GM23338 (cell line): ENCODE measurements at places on chromosomes 12 and 14.

DNA sequence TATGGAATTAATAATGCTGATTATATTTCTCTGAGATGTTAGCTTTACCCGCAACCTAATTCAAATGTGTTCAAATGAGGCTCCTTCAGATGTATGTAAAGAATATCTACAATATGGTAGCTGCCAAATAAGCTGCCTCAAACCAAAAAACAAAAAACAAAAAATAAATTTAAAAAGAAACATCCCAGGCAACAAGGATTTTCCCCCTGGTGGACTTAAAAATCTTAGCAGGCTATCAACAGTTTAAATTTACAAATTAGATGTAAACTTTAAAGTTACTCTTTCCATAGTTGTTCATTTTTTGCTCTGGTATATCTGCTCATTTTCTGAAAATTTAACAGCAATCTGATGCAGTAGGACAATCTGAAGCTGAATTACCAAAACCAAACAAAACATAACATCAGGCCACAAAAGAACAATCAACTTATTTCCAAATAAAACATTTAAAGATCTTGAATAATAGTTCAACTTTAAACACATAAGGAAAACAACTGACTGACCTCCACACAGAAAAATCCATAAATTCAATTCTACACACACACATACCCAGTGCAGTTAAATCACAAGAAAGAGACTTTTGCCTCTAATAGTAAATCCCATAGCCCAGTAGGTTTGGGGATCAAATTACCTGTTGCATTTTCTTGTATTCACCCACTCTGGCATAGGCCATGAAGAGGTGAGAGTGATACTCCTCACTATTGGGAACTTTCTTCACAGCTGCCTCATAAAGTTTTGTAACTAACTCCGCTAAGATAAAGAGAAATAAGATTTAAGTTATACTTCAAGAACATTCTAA is 21.3 kb downstream of the NAA25 start:
- H3K4me1 ChIP-seq = peaks cover 5% of the 10 kb centered on the region; the same call in 1 of the 2 replicates
- peak overlapping the region; percentile 36 for H3K27ac ChIP-seq
- H3K27me3 ChIP-seq = no peaks in the 10 kb centered on the region
- H3K4me3 ChIP-seq = no peak overlapping the region
- H3K36me3 ChIP-seq = peaks cover 38% of the 10 kb centered on the region

DNA sequence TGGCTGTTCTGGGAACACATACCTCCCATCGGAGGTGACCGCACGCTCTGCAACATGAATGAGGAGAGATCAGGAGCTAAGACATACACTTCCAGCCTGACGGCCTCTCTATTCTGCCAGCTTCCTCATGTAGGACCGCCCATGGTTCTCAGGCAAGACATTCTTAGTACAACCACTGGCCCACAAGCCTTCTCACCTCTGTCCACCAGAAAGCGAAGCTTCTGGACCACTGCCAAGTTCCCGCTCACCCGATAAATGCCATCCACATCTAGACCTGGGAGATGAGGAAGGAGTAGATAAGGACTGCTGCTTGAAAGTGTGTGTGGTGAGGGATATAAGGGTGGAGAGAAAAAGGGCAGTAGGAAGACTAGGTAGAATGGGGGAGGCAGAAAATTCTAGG is 5.2 kb downstream of the ARHGAP9 start:
- peaks cover 57% of the 10 kb centered on the region for H3K27me3 ChIP-seq
- H3K27ac ChIP-seq = no peak overlapping the region
- no peak for DNase-seq
- peaks cover 28% of the 10 kb centered on the region for H3K4me1 ChIP-seq

GRCh38 chr12:108119126-108119973 is 9.7 kb upstream of the WSCD2 start:
- peaks cover 20% of the 10 kb centered on the region for H3K4me1 ChIP-seq
- H3K36me3 ChIP-seq = no peaks in the 10 kb centered on the region
- DNase-seq = no peak
- no peak overlapping the region for H3K4me3 ChIP-seq
- H3K27me3 ChIP-seq = no peaks in the 10 kb centered on the region
- H3K27ac ChIP-seq = no peak overlapping the region

DNA sequence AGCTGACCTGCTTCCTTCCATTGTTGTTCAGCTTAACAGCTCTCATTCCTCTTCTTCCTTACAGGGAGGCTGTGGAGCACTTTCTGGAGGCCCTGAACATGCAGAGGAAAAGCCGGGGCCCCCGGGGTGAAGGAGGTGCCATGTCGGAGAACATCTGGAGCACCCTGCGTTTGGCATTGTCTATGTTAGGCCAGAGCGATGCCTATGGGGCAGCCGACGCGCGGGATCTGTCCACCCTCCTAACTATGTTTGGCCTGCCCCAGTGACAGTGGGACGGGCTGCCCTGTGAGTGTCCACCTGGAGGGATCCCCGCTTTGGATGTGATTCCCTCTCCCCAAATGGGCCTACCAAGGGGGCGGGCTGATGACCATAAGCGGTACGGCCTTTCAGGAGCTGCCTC is 20.5 kb downstream of the PEX5 start:
- H3K4me3 ChIP-seq = no peak overlapping the region
- no peak overlapping the region for H3K27ac ChIP-seq
- peaks cover 51% of the 10 kb centered on the region for H3K36me3 ChIP-seq
- DNase-seq = no peak

GRCh38 chr14:24834956-24835355 is 201.0 kb upstream of the GZMB start:
- no peaks in the 10 kb centered on the region for H3K4me1 ChIP-seq
- no peak overlapping the region for H3K27ac ChIP-seq
- no peaks in the 10 kb centered on the region for H3K27me3 ChIP-seq
- H3K4me3 ChIP-seq = no peak overlapping the region
- DNase-seq = no peak

- peak; percentile 12 for DNase-seq
- H3K4me1 ChIP-seq = 0 out of 2 replicates have a peak, but pooled peaks cover 9% of the 10 kb centered on the region
- no peak overlapping the region for H3K4me3 ChIP-seq
- H3K27me3 ChIP-seq = no peaks in the 10 kb centered on the region
- H3K27ac ChIP-seq = no peak overlapping the region
Measured at GRCh38 chr12:115140981-115141655, 457.1 kb upstream of the TBX3 start.

- DNase-seq = no peak
- no peak overlapping the region for H3K27ac ChIP-seq
- H3K36me3 ChIP-seq = no peaks in the 10 kb centered on the region; the same call in 1 of the 2 replicates
- H3K4me3 ChIP-seq = no peak overlapping the region
- no peaks in the 10 kb centered on the region for H3K4me1 ChIP-seq
Measured at GRCh38 chr12:107352347-107353081, 259.2 kb upstream of the CRY1 start.

DNA sequence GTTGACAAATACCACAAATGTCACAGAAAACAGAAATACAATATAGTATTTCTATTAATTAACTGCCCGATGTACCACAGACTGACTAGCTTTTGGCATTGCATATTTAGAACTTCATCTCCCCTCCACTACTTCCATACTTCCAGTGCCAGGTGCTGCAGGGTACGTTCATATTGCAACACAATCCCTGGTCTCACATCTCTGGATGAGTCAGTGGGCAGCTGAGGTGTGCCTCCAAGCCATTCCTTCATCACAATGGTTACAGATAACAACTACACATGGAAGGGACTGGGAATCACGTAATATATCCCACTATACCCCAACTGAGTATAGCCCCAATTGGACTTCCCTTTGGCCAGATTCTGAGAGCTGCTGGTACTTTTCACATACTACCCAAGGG is 31.1 kb downstream of the CCDC198 start:
- no peak for DNase-seq
- H3K4me3 ChIP-seq = no peak overlapping the region
- no peak overlapping the region for H3K27ac ChIP-seq
- H3K4me1 ChIP-seq = no peaks in the 10 kb centered on the region

- no peak overlapping the region for H3K4me3 ChIP-seq
- peaks cover 46% of the 10 kb centered on the region for H3K36me3 ChIP-seq
- DNase-seq = no peak
- H3K27ac ChIP-seq = no peak overlapping the region
- H3K27me3 ChIP-seq = no peaks in the 10 kb centered on the region
- no peaks in the 10 kb centered on the region for H3K4me1 ChIP-seq
Measured at GRCh38 chr12:57793920-57794319, 11.3 kb downstream of the TSFM start.

- DNase-seq = peak; percentile 75
- no peak overlapping the region for H3K27ac ChIP-seq
- H3K36me3 ChIP-seq = no peaks in the 10 kb centered on the region
- H3K27me3 ChIP-seq = no peaks in the 10 kb centered on the region
- H3K4me1 ChIP-seq = no peaks in the 10 kb centered on the region
Measured at GRCh38 chr12:120625557-120626419, 14.6 kb upstream of the CABP1 start.

DNA sequence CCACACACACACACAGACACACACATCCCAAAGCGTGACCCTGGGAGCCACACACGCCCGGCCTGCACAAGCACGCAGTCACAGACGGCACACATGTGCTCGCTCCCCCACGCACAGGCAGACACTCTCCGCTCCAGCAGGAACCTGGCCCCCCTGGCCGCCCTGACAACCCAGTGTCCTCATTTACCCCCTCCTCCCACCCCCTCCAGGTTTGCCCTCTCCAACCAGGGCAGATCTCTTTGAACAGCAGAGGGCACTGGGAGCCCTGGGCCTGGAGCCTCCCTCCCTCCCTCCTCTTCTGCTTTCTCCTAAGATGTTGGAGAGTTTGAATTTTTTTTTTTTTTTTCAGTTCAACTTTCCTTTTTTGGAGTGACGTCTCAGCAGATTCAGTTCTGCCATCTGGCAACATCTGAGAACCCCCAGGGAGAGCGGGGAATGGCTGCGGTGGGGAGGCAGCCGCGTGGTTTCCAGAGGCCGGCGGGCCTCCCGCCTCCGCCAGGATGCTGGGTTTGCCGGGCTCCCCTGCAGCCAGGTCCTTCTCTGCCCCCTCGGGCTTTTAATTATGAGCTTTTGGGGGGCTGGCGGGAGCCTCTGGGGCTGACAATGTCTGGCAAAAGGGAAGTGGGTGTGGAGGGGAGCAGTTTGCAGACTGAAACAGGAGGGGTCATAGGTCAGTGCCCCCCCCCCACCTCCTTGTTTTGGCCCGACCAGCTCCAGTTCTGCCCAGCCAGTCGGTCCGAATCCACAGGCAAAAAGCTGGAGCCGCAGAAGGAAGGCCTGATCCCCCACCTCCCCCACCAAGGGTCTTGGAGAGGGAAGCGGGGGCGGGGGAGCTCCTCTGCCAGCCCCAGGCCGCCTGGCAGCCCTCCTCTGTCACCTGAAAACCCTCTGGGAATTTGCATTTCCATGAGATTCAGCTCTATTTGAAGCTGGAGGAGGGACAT is 1.3 kb upstream of the NCOR2 start:
- H3K36me3 ChIP-seq = no peaks in the 10 kb centered on the region
- H3K4me3 ChIP-seq = peak overlapping the region; percentile 84
- H3K27ac ChIP-seq = peak overlapping the region; percentile 51; the same call in 1 of the 2 replicates
- DNase-seq = peak; percentile 71

DNA sequence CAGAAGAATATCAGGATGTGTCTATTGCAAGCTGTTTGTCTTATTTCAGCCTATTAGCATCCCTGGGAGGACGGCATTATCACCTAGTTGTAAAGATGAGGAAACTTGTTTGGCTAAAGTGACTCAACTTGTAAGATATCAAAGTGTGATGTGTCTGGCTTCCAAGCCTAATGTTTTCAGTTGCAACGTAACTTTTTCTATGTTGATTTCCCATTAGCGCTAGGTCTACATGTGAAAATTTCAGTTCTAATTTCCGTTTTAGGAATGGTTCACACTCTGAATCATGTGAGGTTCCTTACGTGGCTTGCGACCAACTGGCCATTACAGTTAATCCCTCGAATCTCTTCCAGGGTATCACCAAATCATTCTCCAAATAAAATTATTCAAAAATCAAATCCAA is 58.0 kb downstream of the LLPH start:
- H3K4me3 ChIP-seq = no peak overlapping the region
- DNase-seq = no peak
- H3K36me3 ChIP-seq = no peaks in the 10 kb centered on the region
- no peak overlapping the region for H3K27ac ChIP-seq
- H3K4me1 ChIP-seq = no peaks in the 10 kb centered on the region; the same call in 1 of the 2 replicates
- H3K27me3 ChIP-seq = no peaks in the 10 kb centered on the region

DNA sequence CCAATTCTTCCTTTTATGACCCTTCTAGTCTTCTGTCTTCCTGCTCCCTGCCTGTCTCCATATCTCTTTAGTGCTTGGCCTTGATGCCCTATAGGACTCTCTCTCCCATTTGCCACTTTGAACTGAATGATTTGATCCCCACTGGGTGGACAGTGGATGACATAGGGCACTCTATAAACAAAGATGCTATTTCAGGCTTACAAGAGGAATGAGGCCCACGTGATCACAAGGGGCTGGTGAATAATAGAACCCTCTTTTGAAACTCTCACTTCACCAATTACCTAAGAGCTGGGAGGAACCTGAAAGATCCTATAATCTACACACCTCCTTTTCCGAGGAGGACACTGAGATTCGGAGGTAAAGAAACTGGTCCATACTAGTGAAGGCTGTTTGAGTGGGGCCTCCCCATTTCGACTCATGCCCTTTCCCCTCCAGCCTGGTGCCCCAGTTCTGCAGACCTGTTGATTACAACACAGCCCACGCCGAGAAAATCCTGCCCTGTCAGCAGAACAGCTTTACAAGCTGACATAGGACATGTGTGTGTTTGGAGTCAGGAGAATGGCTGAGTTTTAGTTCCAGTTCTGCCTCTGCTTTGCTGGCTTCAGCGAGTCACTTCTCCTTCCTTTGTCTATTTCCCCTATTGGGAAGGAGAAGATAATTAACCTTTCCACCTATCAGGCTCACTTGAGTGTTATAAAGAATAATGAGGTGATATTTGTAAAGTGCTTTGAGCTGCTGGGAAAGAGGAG is 400.3 kb downstream of the ZFP36L1 start:
- H3K4me3 ChIP-seq = no peak overlapping the region
- DNase-seq = no peak
- no peaks in the 10 kb centered on the region for H3K36me3 ChIP-seq
- peaks cover 23% of the 10 kb centered on the region for H3K4me1 ChIP-seq

DNA sequence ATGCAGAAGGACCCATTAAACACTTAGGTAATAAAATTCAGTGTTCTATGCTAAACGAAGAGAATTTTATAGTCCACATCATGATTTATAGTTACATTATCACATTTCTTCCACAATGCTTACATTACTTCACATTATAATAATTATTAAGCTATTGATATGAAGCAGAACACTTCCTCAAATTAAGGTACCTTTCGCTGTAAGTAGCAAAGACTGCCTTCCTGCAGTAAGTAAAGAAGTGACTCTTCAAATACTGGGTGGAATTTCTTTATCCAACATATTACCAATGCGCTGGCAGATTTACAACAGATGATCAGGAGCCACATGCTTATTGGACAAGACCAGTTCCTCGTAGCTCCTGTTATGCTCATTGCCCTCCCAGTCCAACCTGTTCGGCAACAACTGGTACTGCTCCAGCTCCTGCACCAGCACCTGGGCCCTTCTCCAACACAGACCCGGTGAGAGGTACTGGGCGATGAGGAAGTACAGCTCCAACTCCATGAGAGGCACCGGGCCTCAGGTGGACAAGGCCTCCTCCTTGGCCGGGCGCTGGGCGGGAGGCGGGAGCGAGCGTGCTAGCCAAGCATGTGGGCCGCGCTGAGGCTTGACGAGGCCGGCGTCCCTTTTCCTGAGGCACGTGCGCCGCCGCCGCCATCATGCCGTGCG is 210.7 kb upstream of the ATP2B1 start:
- peaks cover 20% of the 10 kb centered on the region; the same call in 1 of the 2 replicates for H3K4me1 ChIP-seq
- no peak overlapping the region for H3K27ac ChIP-seq
- DNase-seq = no peak
- H3K27me3 ChIP-seq = no peaks in the 10 kb centered on the region

- H3K4me3 ChIP-seq = no peak overlapping the region
- H3K36me3 ChIP-seq = peaks cover 19% of the 10 kb centered on the region
- no peaks in the 10 kb centered on the region for H3K4me1 ChIP-seq
- no peak overlapping the region for H3K27ac ChIP-seq
Measured at GRCh38 chr14:102951799-102952198, 29.3 kb downstream of the AMN start.

- no peaks in the 10 kb centered on the region for H3K27me3 ChIP-seq
- no peak for DNase-seq
- H3K27ac ChIP-seq = no peak overlapping the region
- H3K4me1 ChIP-seq = no peaks in the 10 kb centered on the region
Measured at GRCh38 chr12:131249246-131250027, 295.7 kb downstream of the ADGRD1 start.
